ENCODE measurements at places on chromosomes 2 and 18.

DNA sequence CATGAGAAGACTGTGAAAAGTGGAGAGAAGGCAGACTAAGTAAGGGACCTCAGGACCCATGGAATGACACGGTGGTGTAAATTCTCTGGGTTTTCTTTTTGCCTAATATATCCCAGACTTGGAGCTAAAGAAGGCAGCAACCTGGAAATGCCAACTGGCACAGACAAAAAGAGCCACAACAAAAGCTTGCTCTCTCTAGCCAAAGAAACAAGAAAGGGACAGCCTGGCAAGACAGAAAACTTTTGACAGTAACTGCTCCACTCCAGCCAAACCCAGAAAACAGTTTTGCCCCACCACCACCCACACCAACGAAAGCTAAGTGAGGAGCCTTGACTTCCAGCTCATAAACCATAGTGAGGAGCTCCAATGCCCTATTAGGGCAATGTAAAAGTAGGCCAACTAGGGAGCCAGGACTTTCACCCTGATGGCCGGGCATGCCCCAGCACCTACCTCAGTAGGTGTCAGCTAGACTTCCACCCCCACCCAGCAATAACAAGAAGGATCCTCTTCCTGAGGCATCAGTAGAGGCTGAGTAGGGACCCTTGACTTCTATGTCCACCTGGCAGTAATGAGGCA, 35.5 kb downstream of the PELI1 start:
- DNase-seq, result no peak

DNA sequence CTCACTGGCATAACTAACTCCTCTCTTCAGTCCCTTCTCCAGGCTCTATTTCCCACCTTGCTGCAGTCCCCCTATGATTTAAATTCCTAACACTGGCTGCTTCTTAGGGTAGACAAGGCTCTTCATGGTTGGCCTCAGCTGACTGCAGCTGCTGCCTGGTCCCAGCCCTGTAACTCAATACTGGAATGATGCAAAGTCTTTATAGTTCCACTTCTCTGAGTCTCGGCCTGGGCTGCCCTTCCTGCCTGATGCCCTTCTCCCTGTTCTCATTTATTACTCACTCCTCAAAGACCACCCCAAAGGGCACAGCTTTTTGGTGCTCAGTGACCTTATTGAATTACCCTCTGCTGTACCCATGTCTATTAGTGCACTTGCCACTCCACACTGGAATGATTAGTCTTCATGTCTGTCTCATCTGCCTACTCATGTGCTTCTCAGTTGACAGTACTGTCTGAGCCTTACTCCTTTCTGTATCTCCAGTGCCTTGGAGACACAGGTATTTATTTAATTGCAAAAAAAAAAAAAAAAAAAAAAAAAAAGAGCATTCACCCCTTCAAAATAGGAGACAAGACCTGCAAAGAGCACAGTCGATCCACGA, 199.4 kb upstream of the REV1 start:
- DNase-seq, result no peak

DNA sequence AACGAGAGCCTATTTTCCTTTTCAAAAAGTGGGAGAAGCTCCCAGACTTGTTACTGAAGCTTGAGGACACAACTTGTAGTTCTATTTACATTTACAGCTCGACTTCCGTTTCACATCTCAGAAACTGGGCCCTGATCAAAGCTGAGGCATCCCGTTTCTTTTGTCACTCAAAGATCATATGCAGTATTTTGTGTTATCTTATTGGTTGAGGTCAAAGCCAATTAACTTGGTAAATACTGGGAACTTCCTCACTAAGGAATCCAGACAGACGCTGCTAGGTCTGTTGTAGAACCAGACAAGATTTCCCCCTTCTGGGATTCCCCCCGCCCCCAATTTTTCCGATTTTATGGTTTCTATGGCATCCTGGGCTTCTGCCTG, 50.3 kb downstream of the TSN start:
- no peak for DNase-seq

- DNase-seq, result no peak
Observed at GRCh38 chr18:31190919-31191318, 28.3 kb upstream of the DSC1 start.

GRCh38 chr2:121211251-121211650, 73.8 kb downstream of the TFCP2L1 start:
- no peak for DNase-seq

DNA sequence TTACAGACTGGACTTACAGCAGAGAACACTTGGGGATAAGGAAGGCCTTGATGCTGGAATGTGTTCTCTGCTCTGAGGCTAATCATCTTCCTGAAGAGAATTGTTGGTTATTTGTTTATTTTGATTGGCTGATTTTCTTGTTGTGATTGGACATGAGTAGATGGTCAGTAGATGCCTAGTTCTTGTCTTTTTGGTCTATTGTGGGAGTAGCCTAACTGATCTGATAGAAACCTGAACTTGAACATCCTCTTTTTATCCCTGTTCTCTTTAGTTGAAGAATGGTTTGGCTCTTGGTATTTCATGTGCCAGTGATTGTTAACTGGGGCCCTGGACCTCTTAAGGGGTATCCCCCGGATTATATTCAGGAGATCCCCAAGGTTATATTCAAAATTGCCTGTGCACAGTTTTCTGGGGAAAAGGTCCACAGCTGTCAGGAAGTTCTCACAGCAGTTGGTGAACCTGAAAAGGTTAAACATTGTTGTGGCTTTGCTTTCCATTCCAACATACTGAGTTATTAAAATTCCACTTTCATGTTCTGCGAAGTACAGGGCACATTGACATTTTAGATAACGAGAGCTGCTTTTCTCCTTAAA, 13.6 kb downstream of the TWSG1 start:
- DNase-seq, result no peak

DNA sequence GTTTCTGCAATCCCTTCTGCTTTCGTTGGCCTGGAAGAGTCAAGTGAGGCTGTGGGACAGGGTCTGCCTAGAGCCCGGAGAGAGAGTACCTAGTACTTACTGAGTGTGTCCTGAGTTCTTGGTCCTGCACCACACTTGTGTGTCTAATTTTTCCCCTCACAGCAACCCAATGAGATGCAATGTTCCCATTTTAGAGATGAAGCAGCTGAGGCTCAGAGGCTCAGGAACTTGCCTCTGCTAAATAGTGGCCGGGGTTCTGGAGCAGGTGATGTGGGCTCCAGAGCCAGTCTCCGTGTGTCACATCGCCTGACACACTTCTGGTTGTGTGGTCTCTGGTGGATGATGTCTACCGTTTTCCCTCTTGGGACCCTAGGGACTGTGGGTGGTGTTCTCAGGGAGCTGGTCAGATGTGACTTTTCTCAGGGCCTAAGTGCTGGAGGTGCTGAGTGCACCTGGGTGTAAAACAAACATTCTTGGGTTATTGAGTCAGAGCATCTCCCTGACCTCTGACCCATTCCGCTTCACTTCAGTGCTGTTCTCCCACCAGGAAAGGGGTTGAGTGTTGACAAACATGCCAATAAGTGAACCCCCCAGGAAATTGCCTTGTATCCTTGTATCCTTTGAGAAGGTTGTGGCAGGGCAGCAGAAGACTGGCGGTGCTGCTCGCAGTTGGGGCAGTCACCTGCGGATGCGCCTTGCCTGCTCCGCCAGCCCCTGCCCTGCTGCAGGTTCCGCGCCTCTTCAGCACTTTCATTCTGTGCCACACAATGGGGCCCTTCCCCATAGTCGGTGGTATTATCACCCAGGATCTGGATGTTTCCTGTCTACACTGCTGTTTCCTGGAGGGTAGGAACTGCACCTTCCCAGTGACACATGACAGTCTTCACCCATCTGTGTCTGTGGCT, 32.1 kb downstream of the HK2 start:
- no peak for DNase-seq

DNA sequence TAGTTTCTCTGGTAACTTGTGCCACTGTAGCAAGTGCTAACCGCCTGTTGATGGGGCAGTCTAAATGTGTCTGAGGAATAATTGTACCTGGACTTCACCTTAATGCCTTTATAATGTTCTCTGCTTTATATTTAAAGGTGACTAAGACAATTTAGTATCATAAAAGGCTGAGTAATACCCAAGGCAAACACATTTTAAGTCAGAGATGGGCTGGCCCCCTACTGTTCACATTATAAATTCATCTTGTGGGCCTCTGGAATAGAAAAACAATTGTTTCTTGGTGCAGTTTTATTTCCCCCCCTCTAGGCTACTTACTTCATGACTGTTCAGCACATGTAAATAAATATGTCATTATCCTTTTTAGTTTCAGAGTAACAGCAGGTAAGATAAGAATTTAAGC, 559.3 kb upstream of the PIK3C3 start:
- DNase-seq, result no peak

DNA sequence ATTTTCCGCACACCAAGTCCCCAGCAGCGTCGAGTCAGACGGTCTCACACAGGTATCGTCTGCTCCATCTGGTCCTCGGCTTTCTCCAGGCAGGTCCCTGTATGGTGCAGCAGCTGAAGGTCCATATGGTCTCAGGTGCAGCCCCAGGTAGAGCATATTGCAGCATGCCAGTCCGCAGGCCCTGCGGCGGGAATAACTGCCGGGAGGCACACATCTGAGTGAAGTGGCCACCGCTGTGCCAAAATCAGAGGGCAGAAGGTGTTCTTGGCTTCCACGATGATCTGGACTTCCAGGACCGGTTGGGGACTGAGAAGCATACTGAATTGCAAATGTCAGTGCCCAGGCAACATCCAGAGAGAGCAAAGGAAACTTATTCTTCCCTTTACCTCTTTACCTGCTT, 320.3 kb downstream of the RNF144A start:
- no peak for DNase-seq

GRCh38 chr2:212536817-212537725, 1.5 kb downstream of the ERBB4 start:
- no peak for DNase-seq

- DNase-seq, result no peak
Observed at GRCh38 chr2:236976266-236977062, 109.2 kb upstream of the COPS8 start.

DNA sequence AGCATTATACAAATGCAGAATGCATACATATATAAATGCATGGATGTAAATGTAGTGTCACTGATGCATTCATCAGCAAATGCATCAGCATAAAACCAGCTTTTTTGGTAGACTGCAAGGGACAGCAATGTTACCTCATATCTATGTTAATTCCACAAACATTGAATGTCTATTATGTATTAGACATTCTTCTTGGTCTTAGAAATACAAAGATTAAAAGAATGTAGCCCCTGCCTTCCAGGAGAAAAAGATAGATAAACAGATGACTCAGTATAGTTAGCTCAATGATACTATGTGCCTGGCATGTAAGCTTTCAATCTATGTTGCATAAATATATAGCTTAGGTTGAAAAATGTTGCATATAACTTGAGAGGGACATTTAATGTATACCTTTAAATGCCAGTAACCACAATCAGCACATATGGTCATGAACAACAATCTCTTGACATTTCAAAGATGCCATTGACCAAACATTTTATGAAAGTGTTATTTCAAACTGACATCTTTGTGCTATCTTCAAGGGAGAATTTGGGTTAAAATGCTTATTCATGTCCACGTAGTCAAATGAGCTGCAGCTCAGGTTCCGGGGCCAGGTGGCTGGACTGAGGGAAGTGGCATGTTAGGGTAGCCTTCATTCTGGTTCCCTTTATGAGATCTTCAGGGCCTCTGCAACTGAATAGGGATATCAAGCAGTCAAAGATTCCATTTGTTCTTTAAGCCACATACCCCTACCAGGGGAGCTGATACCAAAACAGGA, 45.2 kb upstream of the GCG start:
- DNase-seq, result no peak

GRCh38 chr18:6842081-6842480, 112.6 kb downstream of the ARHGAP28 start:
- no peak for DNase-seq

GRCh38 chr2:60213865-60214625, 339.4 kb downstream of the BCL11A start:
- DNase-seq, result no peak

DNA sequence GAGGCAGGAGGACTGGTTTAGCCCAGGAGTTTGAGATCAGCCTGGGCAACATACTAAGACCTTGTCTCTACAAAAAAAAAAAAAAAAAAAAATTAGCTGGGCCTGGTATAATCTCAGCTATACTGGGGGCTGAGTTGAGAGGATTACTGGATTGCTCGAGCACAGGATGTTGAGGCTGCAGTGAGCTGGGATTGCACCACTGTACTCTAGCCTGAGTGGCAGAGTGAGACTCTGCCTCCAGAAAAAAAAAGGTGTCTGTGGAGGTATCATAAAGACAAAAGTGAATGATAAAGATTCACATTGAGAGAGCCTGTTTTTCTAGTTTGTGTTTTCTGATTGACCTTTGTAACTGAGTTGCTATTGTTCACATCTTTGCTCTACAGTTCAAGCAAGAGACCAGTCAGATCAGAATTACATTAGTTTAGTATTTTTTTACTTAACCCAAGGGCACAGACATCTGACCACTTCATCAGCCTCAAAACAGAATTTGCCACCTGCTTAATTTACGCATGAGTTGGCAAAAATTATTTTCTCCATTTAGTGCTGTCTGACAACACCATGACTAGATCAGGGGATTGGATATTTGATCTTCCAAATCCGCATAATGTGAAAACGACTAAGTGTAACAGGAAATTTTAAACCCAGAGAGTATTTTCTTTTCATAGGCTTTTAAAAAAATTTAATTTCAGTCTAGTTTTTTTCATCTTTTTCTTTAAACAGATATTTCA, 271.0 kb downstream of the TGIF1 start:
- DNase-seq, result no peak

GRCh38 chr2:210762604-210763588, 206.5 kb downstream of the CPS1 start:
- DNase-seq, result no peak

GRCh38 chr2:84393829-84394228, 65.3 kb downstream of the SUCLG1 start:
- no peak for DNase-seq

- DNase-seq, result no peak
Observed at GRCh38 chr18:50401295-50401694, 26.4 kb downstream of the SKA1 start.

GRCh38 chr2:230781130-230781797, 68.6 kb downstream of the CAB39 start:
- no peak for DNase-seq

- DNase-seq, result no peak
Observed at GRCh38 chr2:159073256-159073655, 104.8 kb downstream of the TANC1 start.

DNA sequence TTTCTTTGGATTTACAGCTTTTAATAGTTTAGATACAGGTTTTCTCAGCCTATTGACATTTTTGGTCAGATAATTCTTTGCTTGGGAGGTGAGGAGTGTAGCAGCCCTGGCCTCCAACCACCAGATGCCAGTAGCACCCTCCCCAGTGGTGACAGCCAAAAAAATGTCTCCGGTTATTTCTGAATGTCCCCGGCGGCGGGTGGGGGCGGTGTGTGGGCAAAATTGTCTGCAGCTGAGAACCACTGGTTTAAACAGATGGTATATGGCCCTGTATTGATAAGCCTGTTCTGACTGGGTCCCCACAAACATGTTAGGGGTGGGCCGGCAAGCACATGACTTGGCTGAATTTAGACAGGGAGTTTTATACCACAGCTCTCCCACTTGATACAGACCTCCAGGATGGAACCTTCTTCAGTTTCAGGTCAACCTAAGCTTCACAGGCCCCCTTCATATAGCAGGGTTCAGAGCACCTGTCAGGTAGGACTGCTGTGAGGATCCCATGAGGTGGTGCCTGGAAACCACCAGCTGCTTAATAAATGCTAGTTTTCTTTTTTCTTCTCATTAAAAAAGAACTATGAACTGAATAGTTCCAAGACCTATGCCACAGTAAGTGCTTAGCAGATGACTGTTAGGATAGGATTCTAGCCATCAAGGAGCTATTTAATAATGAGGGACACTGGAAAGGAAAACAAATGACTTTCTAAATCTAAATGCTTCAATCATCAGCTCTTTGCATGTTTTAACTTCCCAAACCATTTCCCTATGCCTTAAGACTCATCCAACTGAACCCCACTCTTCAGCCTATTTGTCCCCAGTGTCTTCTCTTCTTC, 18.1 kb downstream of the LPIN2 start:
- peak; percentile 48 for DNase-seq

- DNase-seq, result no peak
Observed at GRCh38 chr2:215654148-215654819, 218.4 kb upstream of the FN1 start.

All from stimulated activated naive B cell treated with anti-CD40 and anti-IgM and Interleukin-4, amounts not matched to agents 10 μg/mL and 1 μg/mL and 100 μg/mL, for 72 hours (primary cell).